ENCODE measurements at places on chromosomes 6 and 20.

DNA sequence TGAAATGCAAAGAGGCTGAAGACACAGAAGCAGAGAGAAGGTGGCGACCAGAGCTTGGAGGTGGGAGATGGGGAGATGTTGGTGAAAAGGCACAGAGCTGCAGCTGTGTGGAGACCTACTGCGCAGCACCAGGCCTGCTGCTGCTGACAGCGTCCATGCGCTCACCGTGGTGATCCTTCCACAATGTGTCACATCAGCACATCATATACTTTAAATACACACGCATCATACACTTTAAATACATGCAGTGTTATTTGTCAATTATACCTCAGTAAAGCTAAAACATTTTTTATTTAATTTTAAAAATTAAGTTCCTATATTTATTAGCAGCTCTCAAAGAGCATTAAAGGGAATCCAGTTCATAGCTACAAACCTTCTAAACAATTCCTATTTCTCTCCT is 200.9 kb downstream of the TTLL2 start:
- no peak for DNase-seq

DNA sequence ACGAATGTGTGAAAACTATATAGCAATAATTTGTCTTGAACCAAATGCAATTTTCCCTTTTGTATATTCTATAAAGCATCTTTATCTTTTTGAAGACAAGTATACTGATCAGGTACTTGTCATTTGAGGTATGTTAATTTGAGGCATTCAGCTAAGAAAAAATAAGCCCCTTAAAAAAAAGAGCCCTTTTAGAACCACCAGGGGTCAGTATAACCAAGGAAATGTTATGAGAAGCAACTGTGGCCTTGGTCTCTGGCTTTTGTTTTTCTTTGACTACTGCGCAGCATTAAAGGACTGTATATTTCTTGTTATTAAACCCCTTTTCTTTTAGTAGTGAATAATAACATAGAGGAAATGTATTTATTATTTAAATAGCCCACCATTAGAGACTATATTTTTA is 43.1 kb downstream of the CD109 start:
- DNase-seq, result peak; percentile 69

DNA sequence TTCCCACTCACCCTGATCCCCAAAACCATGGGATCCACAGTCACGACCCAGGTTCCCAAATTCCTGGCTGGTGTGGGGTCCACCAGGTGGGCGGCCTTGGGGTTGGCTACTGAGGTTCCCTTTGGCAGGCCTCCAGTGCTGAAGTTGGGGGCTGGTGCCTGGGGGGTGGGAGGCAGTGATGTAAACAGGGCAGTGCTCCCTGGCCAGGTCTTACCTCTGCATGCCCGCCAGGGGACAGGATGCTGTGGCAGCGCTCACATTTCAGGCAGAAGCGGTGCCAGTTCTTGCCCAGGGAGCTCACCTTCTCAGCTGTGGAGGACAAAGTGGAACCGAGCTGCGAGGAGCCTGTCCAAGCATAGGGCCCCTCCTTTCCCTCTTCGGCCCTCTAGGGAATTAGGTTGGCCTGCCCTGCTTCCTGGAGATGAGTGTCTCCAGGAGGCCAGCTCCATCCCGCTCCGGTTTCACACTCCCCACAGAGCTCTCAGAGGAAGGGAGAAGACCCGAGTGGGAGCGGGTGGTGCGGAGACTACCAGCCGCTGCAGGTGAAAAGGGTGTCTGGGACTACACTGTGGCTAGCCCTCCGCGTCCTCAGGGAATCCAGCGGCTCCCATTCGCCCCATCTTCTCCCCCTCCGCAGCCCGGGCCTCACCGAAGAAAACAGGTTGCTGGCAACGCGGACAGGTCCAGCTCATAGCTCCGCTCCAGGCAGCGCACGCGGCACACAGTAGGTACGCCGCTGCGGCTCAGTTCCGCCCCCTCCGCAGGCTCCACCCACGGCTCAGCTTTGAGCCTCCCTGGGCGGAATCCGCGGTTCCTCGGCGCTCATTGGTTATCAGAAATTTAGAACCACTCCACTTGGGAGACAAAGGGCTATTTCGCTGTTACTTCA is at the start of gene CRIP3:
CRIP3 (minus strand) TSS at position 726 of the 889 bp plus-strand sequence; CDS start at position 692, 34 bp downstream.
- DNase-seq, result peak; percentile 56

DNA sequence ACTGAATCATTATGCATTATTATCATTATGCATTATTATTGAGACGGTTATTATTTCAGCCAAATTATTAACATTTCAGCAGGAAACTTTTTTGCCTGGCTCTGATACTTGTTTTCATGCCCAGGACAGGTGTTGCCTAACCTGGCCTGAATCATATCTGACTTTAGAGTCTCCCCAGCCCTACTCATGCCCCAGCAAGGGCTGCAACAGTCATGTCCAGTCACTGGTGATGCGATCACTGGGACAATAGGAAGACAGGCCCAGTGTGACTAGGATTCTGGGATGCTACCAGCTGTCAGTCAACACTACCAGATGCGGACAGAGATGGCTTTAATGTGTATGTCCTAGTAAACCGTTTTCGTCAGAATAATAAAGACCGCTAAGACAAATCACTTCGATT is 285.0 kb downstream of the KHDC1L start:
- DNase-seq, result no peak

DNA sequence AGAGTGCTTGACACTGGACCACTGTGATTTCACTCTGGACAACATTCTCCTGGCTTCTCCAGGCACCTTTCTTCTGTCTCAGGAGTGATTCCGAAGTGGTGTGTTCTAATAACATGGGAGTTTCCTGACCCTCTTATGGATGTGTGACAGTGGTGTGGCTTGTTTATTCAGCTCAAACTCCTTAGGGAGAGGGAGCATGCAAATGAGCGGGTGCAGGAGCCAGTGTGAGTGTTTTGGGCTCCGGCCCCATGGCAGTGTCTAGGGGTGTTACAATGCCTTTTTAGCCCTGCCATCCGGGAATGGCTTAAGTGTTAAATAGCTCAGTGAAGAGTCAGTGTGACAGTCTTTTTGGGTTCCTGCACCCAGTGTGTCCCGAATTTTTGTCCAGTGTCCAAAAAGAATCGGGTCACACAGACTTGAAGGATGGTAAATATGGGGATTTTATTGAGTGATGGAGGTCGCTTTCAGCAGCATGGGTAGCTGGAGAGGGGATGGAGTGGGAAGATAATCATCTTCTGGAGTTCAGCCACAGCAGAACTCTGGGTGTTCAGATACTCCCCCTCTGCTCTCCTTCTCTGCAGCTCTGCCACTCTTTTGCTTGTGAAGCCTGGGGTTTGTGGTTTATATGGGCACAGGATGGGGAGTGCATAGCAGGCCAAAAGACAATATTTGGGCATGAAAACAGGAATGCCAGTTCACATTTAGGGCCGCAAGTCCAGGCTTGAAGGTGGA is 928.9 kb upstream of the CITED2 start:
- DNase-seq, result no peak

DNA sequence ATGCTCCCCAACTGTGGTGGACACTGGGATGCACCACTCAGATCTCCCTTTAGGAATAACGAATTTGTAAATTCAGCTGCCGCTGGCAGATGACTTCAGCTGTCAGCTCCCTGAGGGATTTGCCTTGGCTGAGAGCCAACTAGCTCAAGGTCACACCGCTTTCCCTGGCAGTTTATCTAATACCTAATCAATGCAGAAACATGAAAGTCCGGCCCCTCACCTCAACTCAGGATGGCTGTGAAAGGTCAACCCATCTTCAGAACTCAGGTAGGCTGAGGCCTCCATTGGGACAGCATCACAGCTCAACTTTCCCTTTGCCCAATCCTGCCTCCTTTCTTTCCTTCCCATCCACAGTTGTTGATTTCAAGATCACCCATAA is 22.8 kb upstream of the SCGN start:
- DNase-seq, result no peak

GRCh38 chr6:135118134-135118730 is 62.9 kb upstream of the MYB start:
- no peak for DNase-seq

DNA sequence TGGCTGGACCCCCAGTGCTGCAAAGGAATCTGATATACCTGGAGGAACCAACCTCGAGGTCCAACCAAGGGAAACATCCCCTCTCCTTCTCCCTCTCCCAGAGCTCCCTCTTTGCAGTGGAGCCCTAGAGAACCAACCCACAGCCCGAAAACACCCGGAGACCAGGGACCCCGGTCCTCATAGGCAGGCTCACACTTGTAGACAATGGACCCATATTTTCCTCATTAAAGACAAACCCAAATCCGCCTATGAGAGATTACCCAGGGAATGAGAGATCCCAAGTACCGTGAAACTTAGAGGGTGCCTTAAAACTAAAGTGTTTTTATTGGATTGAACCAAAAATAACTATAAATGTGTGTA is 9.6 kb upstream of the FOXF2 start:
- DNase-seq, result no peak

GRCh38 chr6:25486550-25486949 is 165.5 kb upstream of the SCGN start:
- no peak for DNase-seq

- no peak for DNase-seq
These were observed 234.6 kb downstream of the DLL1 start for GRCh38 chr6:170056278-170056711.

GRCh38 chr6:42217157-42217518 is 523 bp downstream of the MRPS10 start:
- DNase-seq, result no peak

DNA sequence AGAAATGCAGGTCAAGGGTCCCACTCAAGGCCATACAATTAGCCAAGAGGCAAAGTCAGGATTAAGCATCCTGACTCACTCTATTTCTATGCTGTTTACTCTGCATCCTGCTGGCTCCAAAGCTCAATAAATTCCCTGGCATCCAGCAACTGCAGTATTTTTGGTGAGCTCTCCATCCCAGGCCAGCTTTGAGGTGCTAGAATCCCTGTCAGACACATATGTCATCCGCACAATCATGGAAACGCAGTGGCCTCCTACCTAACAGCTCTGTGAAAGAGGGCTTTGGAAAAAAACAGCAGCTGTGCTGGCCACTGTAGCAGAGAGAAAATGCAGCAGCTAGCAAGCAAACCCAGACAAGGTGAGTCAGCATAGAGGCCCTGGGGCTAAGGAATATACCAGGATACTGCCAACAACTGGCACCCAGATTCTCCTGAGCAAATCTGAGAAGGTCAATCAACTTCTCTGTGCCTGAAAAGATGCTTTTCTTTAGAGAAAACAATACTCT is 58.4 kb downstream of the ANKEF1 start:
- no peak for DNase-seq

DNA sequence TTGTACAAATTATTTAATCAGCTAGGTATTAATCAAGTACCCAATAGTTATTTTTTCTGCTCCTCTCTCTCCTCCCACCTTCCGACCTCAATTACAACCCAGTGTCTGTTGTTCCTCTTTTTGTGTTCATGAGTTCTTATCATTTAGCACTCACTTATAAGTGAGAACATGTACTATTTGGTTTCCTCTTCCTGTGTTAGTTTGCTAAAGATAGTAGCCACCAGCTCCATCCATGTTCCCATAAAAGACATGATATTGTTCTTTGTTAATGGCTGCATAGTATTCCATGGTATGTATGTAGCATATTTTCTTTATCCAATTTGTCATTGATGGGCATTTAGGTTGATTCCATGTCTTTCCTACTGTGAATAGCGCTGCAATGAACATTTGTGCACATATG is 652.8 kb upstream of the CITED2 start:
- no peak for DNase-seq

Data from naive thymus-derived CD4-positive, alpha-beta T cell (primary cell).